ENCODE measurements at places on chromosomes 4 and X. TPM values are rescaled to one million over a fixed set of nuclear protein-coding genes. Genes with fewer than 3 reads are reported as not detected.

DNA sequence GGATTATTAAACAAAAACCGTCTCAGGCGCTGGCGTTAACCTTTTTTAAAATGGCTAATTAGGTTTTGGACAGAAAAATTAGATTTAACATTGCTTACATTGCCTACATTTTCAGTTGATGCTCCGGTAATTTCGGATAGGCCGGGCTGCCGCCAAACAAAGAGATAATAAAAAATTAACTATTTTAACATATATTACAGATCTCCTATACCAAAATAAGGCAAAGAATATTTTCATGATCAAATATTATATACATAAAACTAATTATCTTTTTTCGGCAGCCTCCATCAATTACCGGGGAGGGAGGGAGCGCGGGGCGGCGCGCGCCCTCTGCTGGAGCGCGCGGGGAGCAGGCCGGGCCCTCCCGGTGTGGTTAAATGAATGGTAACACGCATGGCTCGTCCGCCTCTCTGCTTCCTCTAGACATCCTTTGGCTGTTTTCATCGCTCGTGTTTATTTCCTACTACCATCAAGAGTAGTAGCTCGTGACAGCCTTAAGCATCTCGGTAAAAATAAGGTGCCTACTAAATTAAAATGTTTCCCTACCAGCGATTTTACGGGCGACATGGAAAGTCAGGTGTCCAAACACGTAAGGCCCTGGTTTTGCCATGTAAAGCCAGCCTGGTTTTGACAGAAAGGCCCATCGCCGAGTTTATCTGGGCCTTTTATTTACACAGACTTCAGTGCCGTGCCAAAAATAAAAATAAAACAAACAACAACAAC, 52.4 kb upstream of the TMEM33 start:
- peaks cover 38% of the 10 kb centered on the region for H3K27me3 ChIP-seq
- peaks cover 17% of the 10 kb centered on the region for H3K4me1 ChIP-seq
- H3K27ac ChIP-seq, result no peak overlapping the region
- no peaks in the 10 kb centered on the region for H3K36me3 ChIP-seq
- peak; percentile 53 for DNase-seq

DNA sequence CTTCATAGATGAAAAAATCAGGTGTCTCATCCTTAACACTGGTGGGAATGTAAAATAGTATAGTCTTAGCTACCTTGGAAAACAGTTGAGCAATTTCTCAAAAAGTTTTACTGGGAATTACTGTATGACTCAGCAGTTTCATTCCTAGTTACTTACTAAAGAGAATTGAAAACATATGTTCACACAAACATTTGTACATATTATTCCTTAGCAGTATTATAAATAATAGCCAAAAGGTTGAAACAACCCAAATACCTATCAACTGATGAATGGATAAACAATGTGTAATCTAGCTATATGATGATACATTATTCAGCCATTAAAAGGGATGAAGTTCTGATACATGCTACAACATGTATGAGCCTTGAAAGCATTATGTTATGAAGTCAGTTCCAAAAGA, 41.7 kb downstream of the RBM46 start:
- no peaks in the 10 kb centered on the region for H3K36me3 ChIP-seq
- no peak for DNase-seq
- H3K27me3 ChIP-seq, result no peaks in the 10 kb centered on the region
- no peak overlapping the region for H3K4me3 ChIP-seq
- no peak overlapping the region for H3K27ac ChIP-seq
- H3K4me1 ChIP-seq, result no peaks in the 10 kb centered on the region

DNA sequence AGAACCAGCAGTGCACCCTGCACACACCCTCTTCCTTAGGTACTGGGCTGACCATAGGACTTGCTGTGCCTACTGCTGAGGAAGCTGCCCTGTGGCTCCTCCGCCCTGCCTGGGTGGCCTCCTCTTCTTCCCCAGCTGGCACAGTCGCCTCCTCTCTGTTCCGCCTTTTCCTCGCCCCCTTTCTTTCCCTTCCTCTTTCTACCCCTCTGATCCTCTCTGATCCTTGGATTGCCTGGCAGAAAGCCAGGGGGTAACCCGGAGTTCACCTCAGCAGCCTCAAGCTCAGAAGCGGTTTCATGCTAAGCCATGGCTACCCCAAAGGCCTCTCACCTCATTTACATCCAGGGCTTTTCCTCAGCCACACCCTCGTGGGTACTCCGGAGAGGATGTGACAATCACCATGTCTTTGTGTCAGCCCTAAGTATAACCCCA, 136.2 kb downstream of the SMIM20 start:
- no peak for DNase-seq
- no peaks in the 10 kb centered on the region for H3K4me1 ChIP-seq

DNA sequence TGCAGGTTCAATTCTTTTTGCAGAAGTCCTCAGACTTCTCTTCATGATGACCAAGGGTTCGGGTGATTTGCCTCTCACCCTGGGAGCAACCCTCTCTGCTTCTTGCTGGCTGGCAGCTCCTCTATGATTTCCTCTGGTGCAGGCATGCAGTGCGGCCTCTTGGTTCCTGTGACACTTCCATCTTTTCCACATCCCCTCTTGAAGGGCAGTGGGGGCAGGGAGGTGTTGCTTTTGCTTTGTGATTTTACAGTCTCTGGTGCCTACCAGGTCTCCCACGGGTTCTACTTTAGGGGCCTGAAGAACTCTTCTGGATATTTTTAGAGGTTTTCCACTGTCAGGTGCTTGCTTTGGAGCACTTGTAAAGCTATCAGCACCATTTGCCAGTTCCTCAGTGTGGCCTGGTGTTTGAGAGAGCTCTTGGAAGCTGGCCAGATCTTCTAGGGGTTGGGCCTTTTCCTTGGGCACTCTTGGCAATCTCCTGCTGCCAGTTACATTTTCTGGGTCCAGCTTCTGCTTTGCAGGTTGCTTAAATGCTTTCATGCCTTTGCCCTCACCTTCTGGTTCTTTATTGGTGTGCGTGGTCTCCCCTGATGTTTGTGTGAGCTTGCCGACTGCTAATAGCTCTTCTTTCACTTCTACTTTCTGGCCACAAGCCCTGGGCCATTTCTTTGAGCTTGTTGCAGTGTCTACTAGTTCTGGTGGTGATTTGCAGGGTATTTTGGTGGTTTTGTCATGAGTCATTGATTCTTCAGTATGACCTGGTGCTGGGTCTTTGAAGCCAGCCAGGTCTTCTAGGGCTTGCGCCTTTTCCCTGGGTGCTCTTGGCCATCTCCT, 11.5 kb upstream of the CHST7 start:
- no peak for DNase-seq
- H3K36me3 ChIP-seq, result no peaks in the 10 kb centered on the region
- no peak overlapping the region for H3K4me3 ChIP-seq
- no peaks in the 10 kb centered on the region for H3K4me1 ChIP-seq

GRCh38 chr4:90443231-90443630, 316.0 kb downstream of the CCSER1 start:
- no peak overlapping the region for H3K4me3 ChIP-seq
- no peak for DNase-seq
- no peaks in the 10 kb centered on the region for H3K36me3 ChIP-seq
- no peaks in the 10 kb centered on the region for H3K4me1 ChIP-seq

- H3K27me3 ChIP-seq, result no peaks in the 10 kb centered on the region
- no peak for DNase-seq
- H3K4me1 ChIP-seq, result no peaks in the 10 kb centered on the region
- no peak overlapping the region for H3K4me3 ChIP-seq
- H3K36me3 ChIP-seq, result no peaks in the 10 kb centered on the region
- no peak overlapping the region for H3K27ac ChIP-seq
These were observed 72.7 kb upstream of the H2AZ1 start for GRCh38 chr4:100022792-100023222.

Gene ASMT
- total RNA-seq, result 0.22 TPM

Gene PLAC8
- total RNA-seq, result 10.3 TPM

Gene KCNIP4
- 43.9 TPM for total RNA-seq

Gene CYLC1
- total RNA-seq, result not detected

Data from kidney (tissue), 22 donors.